ENCODE measurements at places on chromosomes 7 and 10.
A peak's percentile ranks its signal among the peaks of the same experiment; 100 is the strongest.

DNA sequence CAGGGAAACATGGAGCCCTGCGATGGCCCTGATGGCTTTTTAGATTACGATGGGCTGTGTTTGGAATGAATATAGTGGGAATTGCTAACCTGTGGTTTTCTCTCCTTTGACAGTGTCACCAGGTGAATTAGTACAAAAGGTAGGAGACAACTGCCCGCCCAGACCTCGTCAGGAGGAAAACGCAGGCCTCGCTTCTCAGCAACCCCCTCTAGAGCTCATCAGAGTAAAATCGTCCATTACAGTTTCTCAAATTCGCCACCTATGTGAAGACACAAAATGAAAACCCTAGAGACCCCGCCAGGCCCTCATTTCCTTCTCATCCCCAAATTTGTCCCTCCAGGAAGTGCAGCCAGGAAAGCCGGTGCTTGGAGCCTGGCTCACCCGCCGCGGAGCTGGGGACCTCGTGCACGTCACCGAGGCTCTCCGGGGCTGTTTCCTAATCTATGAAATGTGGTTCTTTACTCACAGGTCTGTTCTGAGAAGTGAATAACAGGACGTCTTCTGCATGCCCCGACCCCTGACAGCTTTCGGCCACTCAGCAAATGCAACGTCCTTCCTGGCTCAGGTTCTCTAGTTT, 143.7 kb downstream of the VIPR2 start:
- no peaks in the 10 kb centered on the region for H3K4me1 ChIP-seq
- no peak overlapping the region for H3K4me3 ChIP-seq

GRCh38 chr7:132518102-132518838, 58.0 kb downstream of the PLXNA4 start:
- H3K27me3 ChIP-seq = no peaks in the 10 kb centered on the region
- H3K36me3 ChIP-seq = peaks cover 54% of the 10 kb centered on the region
- peaks cover 38% of the 10 kb centered on the region for H3K4me1 ChIP-seq
- H3K4me3 ChIP-seq = no peak overlapping the region

DNA sequence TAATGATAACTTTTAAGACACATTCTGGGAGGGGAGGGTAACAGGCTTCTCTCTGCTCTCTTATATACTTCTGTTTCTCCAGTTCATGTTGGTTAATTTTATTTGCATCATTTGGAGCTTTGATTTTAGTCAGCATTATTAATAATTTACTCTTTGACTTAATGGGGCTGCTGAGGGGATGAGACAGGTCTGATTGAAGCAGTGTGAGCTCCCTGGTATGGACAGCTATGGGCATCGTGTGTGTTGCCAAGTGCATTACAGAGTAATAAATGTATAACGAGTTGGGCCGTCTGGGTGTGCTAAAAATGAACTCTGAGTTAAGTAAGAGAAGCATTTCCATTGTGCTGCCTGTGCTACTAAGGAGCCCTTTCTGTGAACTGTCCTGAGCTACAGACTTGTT, 31.7 kb upstream of the IKZF1 start:
- H3K27me3 ChIP-seq = no peaks in the 10 kb centered on the region
- peaks cover 71% of the 10 kb centered on the region for H3K4me1 ChIP-seq
- H3K4me3 ChIP-seq = no peak overlapping the region
- peak overlapping the region; percentile 68 for H3K27ac ChIP-seq

GRCh38 chr10:75718991-75719390, 287.6 kb downstream of the LRMDA start:
- no peaks in the 10 kb centered on the region for H3K27me3 ChIP-seq
- no peak overlapping the region for H3K4me3 ChIP-seq
- no peak overlapping the region for H3K27ac ChIP-seq
- H3K36me3 ChIP-seq = no peaks in the 10 kb centered on the region
- DNase-seq = no peak

- peak overlapping the region; percentile 99 for H3K4me3 ChIP-seq
- peak overlapping the region; percentile 97 for H3K27ac ChIP-seq
- H3K4me1 ChIP-seq = peaks cover 34% of the 10 kb centered on the region
- no peak for DNase-seq
- H3K36me3 ChIP-seq = peaks cover 26% of the 10 kb centered on the region
- H3K27me3 ChIP-seq = no peaks in the 10 kb centered on the region
These were observed 973 bp downstream of the ATAD1 start for GRCh38 chr10:87816898-87817608.

All from activated CD8-positive, alpha-beta T cell treated with anti-CD3 and anti-CD28 coated beads, Interleukin-2, amount 10 ng/mL, durations not matched to agents 7 days and 5 days (primary cell).